ENCODE measurements at places on chromosomes 5 and 9. TPM values are rescaled to one million over a fixed set of nuclear protein-coding genes. Genes with fewer than 3 reads are reported as not detected.

Gene DIRAS2
- total RNA-seq, result 1.0 TPM

GRCh38 chr5:173029499-173029921 lies 26.6 kb upstream of the CREBRF start:
- DNase-seq, result no peak

Gene PDLIM4
- 2.2 TPM for total RNA-seq

Gene C9orf50
- total RNA-seq, result not detected

- DNase-seq, result no peak
These were observed 560.1 kb downstream of the PDE4D start for GRCh38 chr5:59333416-59333815.

- DNase-seq, result no peak
These were observed 40.4 kb downstream of the CFAP95 start for GRCh38 chr9:69861011-69861410.

- DNase-seq, result no peak
These were observed 34.1 kb downstream of the IRF1 start for GRCh38 chr5:132456296-132456986.

GRCh38 chr5:142590451-142591231 lies 95.2 kb downstream of the FGF1 start:
- DNase-seq, result no peak

Gene LECT2
- total RNA-seq, result not detected

DNA sequence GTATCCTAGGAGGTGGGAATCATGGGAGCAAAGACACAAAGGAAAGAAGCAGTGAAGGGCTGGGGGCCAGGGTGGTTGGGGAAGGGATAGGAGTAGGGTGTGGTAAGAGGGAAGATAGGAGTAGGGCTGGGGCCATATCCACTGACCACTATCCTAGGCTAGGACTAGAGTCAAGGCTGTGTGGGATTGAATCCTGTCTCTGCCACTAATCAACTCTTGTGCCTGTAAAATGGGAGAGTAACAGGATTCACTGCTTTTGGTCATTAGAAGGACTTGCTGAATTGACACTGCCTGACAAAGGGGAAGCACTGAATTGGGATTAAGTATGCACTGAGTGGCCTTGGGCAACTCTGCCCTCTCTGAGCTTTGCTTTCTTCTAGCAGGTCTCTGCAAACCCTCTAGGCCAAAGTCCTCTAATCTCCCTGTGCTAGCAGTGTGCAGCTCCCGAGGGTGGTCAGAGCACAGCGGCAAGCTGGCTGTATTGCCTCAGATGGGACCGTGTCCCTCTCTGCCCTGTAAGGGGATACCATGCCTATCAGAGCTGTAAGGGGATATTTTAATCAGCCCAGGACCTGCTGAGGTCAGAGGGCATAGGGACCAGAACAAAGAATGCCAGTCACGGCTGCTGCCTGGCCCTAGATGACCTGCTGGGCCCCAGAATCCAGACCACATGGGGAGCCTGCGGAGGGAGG lies 12.4 kb upstream of the DAB2IP start:
- DNase-seq, result no peak

DNA sequence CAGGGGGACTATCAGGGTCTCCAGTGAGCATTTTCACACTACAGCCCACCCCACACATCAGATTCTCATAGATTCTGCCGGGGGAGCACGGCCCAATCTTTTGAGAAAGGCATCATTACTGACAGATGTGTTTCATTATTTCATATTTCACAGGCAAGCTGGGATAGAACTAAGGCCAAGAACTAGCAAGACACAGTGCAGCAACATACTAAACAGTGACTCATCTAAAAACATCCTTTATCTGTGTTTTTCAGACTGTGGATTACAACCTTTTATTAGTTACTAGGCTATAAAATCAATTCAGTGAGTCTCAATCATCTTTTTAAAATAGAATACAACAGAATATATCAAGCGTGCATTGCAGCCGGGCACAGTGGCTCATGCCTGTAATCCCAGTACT lies 59.8 kb downstream of the CPLANE1 start:
- DNase-seq, result no peak

DNA sequence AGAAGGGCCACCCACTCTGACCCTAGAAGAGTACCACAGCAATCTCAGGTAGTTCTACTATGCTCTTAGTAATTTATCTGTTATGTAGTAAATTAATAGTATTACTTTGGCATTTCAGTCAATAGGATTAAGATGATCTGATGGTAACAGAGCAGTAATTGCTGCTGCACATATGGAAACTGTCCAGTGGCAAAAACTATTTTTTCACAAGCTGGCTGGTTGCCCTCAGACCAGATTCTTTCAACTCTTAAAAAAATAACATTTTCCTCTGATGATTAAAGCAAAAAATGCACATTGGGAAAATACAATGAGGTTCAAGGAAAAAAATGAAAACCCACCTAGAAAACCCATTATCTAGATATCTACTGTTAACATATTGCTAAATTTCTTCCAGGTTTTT lies 19.7 kb downstream of the GLRA1 start:
- DNase-seq, result no peak

- DNase-seq, result no peak
These were observed 6.0 kb downstream of the RAPGEF6 start for GRCh38 chr5:131628990-131629389.

DNA sequence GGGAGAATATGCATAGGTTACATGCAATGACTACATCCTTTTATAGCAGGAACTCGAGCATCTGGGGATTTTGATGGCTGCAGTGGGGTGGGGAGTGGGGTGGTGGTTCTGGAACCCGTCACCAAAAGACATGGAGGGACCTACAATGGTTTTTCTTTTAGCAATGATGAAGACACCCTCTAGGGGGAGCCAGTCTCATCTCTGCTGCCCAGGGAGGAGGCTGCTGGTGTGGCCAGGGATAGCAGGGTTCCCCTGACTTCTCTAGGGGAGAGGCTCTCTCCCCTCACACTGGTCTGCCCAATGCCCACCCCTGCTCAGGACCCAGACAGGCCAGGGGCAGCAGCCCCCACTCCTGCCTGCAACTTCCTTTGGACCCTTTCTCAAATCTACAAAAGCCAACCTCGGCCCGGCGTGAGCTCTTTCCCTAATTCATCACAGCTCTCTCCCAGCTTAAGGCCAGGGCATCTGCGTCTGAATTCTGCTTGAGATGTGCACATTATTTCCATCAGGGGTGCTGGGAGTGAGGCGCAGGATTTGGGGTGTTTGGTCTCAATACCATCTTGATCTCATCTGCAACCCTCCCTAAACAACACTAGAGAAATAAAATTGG lies 73.6 kb upstream of the RETREG1 start:
- DNase-seq, result no peak

DNA sequence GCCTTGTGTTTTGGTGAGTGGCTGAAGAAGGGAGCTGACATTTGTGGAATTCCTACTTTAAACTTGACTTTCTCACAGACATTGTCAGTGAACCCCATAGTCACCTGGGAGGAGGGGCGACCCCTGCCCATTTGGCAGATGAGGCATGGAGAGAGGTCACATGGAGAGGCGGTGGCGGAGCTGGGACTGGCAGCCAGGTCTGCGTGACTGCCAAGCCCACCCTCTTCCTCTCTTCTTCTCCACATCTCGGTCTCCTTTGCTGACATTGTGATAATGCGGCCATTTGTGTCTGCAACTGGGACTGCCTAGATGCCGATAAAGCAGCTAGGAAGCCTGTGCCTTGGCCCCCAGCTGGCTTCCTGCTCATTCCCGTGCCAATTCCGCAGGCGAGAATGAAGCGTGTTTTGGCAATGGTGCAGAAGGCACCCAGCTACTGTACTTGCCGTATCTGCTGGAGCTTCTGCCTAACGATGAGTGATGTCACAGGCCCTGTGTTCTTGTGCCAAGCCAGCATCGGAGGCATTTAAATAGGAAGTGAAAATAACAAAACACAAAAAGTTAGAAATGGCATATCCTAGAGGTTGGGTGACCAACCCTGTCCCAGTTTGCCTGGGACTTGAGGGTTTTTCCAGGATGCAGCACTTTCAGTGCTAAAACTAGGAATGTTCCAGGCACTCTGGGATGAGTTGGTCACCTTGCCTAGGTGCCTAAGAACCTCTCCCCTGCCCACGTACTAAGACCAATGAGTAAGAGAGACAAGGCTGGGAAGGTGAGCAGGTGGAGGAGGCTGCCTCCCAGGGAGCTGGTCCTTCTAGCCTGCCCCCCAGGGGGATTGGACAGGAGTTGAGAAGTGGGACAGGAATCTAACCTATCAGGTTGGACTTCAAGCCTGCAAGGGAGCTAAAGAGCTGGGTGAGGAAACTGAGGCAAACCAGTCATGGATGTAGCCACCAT lies 23.6 kb downstream of the OLFML2A start:
- peak; percentile 35 for DNase-seq

- DNase-seq, result no peak
These were observed 700 bp downstream of the CDO1 start for GRCh38 chr5:115815693-115816225.

GRCh38 chr5:142316051-142316450 lies 8.8 kb downstream of the SPRY4 start:
- DNase-seq, result no peak

Gene SLC1A3
- 1.7 TPM for total RNA-seq

Gene ACSL6
- total RNA-seq, result 1.3 TPM

DNA sequence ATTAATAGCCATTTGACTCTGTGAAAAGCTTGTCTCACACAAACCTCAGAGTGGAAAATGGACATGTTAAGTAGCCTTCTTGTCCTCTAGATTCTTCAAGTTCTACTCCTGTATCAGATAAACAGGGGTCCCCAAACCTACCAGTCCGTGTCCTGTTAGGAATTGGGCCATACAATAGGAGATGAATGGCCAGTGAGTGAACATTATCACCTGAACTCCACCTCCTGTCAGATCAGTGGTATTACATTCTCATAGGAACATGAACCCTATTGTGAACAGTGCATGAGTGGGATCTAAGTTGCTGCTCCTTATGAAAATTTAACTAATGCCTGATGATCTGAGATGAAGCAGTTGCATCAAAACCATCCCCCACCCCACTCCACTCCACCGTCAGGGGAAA lies 136.3 kb downstream of the TMEM232 start:
- DNase-seq, result no peak
